Cardiac ventricle fibroblast (primary cell): ENCODE measurements at places on chromosomes 2 and 18. TPM values are rescaled to one million over a fixed set of nuclear protein-coding genes. Genes with fewer than 3 reads are reported as not detected.

Gene STAT4
- 0.20 and 0.37 TPM in 2 replicates for total RNA-seq

Gene PLEK
- total RNA-seq: not detected in 2 replicates

Gene CASP8
- total RNA-seq: 13.3 and 13.9 TPM in 2 replicates

Gene L3MBTL4
- not detected in 2 replicates for total RNA-seq

Gene CROCC2
- 0.12 and 0.29 TPM in 2 replicates for total RNA-seq
